Dermis blood vessel endothelial cell (primary cell): ENCODE measurements at places on chromosomes 6 and 20. TPM values are rescaled to one million over a fixed set of nuclear protein-coding genes. Genes with fewer than 3 reads are reported as not detected.

DNA sequence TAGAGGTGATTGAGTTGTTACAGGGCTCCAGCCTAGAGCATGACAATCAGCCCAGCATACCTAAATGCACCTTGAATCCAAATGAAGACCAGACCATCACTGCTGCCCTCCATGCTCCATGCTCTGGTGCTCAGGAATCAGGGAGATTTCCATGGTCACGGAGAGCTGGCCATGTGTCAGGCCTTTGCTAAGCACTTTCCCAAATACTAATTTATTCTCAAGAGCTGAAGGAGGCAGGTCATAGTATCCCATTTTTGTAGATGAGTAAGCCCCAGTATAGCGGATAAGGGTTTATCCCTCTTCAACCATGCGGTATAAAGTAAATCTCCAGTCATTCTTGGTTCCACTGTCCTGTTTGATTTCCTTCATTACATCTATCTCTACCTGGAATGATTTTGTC lies 240.8 kb downstream of the TFAP2A start:
- no peak for DNase-seq

DNA sequence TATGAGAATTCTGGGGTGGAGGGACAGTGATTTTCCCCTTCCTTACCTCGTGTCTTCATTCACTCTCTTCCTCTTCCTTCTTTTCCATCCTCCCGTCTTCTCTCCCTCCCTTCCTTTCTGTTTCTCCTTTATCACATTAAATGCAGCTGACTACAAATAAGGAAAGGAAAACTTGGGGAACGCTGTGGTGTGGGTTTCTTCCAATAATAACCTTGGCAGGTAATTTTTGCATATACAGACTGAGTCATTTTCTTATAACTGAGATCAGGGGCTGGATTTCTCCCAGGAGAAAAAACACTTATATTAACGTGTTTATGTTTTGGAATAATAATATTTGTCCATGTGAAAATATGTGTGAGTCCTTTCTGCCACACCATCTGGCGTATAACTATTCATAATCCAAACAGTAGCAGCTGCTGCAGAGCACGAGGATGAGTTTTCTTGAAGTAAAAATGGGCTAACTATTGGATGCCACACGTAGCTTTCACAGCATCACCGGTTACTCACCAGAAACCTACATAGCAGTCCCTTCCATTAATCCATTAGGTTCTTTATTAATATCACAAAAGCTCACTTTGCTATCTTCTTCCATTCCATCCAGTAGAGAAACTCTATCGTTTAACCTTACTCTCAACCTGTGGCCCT lies 139.2 kb upstream of the SASH1 start:
- no peak for DNase-seq

The HLA-DPA1 gene
- total RNA-seq = 0.34 and 17.4 TPM in 2 replicates

The PNPLA1 gene
- total RNA-seq = not detected in 2 replicates

DNA sequence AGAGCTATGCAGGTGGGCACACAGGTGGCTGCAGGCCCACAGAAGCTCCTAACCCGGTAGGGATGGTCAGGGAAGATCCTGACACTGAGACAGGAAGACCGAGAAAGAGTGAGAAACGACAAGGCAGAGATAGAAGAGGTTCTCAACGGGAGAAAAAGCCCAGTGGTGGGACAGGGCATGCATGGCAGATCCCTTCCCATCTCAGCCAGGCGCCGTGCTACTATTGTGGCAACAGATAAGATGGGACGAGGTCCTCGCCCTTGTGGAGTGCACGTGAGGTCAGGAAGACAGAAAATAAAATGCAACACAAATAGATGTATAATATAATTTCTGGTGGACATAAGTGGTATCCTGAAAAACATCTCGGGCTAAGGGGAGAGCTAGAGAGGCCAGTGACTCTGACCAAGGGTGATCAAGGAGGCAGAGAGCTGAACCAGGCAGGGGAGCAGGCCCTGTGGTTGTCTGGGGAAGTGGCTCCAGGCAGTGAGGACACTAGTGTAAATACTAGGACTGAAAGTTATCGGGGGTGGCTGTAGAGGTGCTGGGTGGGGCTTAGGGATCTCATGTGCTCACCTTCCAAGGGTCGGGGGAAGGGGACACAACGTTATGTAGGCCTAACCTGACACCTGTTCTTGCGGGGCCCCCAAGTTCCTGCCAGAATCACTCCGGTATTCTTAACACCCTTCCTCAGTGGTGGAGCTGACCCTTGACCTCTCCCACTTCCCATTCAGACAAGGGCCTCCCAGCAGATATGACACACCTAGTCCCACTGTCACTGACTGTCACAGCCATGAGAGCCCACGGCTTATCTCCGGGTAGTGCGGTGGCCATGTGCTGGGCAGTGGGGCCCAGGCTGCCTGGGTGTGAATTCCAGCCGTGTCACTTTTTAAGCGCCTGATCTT lies 1.0 kb downstream of the SRXN1 start:
- no peak for DNase-seq
